Left ventricle myocardium inferior (tissue), 1 donor: ENCODE measurements at places on chromosomes 12 and 14. TPM values are rescaled to one million over a fixed set of nuclear protein-coding genes. Genes with fewer than 3 reads are reported as not detected.
A peak's percentile ranks its signal among the peaks of the same experiment; 100 is the strongest.

Gene ACOT6
- not detected for total RNA-seq

Gene CDCA3
- total RNA-seq = 0.55 TPM

Gene CCDC38
- total RNA-seq = 0.22 TPM

Gene CLEC12A
- total RNA-seq = 5.7 TPM

Gene FAM161B
- 4.7 TPM for total RNA-seq

Gene MANSC1
- total RNA-seq = 8.7 TPM

Gene ACOT4
- 0.77 TPM for total RNA-seq

Gene FZD10
- 0.05 TPM for total RNA-seq

Gene IRAK3
- 4.8 TPM for total RNA-seq

Gene KERA
- total RNA-seq = not detected

Gene KCNH5
- total RNA-seq = not detected

Gene SMARCD1
- total RNA-seq = 15.4 TPM

Gene RPS6KA5
- 6.4 TPM for total RNA-seq

Gene TAS2R10
- total RNA-seq = not detected

Gene KRT2
- not detected for total RNA-seq

Gene DAO
- not detected for total RNA-seq

Gene ADAM20
- total RNA-seq = 0.27 TPM

Gene DNAI7
- 1.1 TPM for total RNA-seq

DNA sequence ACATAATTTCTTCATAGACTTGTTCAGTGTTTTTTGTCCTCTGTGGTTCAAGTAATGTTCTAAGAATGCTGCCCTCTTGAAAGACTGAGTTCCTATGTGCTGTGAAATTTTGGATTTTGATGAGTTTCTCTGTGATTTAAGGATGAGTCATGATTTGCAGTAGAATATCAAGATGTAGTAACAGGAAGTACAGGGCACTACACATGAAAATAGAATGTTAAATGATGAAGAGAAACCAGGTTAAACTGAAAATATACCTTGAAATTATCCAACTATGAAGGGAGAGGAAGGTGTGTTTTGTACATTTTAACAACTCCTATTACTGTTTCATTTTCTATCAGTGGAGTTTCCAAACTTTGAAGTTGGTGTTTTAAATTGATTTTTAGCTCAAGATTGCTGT, 4.8 kb downstream of the ELK3 start:
- H3K4me1 ChIP-seq = peaks cover 70% of the 10 kb centered on the region
- H3K36me3 ChIP-seq = no peaks in the 10 kb centered on the region
- no peak for DNase-seq
- H3K4me3 ChIP-seq = peak overlapping the region; percentile 88
- H3K27ac ChIP-seq = peak overlapping the region; percentile 85
- no peaks in the 10 kb centered on the region for H3K27me3 ChIP-seq

DNA sequence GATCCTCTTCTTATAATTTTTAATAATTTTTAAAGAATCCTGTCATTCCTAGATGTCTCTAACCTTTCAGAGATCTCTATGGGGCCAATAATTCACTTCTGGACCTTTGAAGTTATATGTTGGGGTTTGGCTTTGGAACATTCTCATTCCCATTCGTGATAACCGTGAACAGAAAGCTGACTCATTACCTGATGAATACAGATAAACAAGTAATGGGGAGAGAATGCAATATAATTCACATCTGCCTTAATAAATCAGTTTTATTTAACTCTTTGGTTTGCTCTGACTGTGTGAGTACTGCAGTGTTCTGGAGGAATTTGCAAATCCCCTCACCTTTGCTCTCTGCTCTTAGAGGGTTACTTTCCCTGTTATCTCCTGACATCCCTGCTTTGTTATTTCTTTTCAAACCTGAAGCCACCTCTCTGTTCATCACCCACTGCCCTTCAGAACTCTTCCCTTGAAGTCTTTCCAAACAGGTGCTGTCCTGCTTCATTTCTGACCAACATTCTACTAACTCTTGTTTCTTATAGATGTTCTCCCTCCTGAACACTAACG, 79.6 kb upstream of the SLC38A2 start:
- H3K27me3 ChIP-seq = no peaks in the 10 kb centered on the region
- H3K4me1 ChIP-seq = peaks cover 24% of the 10 kb centered on the region
- H3K27ac ChIP-seq = no peak overlapping the region
- no peak for DNase-seq
- H3K36me3 ChIP-seq = no peaks in the 10 kb centered on the region
- H3K4me3 ChIP-seq = no peak overlapping the region

GRCh38 chr14:100820957-100821356, 5.0 kb upstream of the MEG3 start:
- H3K4me3 ChIP-seq = no peak overlapping the region
- H3K27ac ChIP-seq = no peak overlapping the region
- no peaks in the 10 kb centered on the region for H3K36me3 ChIP-seq
- peaks cover 66% of the 10 kb centered on the region for H3K27me3 ChIP-seq
- peaks cover 2% of the 10 kb centered on the region for H3K4me1 ChIP-seq

GRCh38 chr14:39015360-39015961, 87.6 kb downstream of the SEC23A start:
- H3K27me3 ChIP-seq = no peaks in the 10 kb centered on the region
- H3K4me3 ChIP-seq = no peak overlapping the region
- no peak overlapping the region for H3K27ac ChIP-seq
- H3K36me3 ChIP-seq = no peaks in the 10 kb centered on the region
- DNase-seq = no peak

GRCh38 chr12:56216461-56216860, 5.3 kb downstream of the RNF41 start:
- DNase-seq = no peak
- H3K27me3 ChIP-seq = no peaks in the 10 kb centered on the region
- H3K27ac ChIP-seq = no peak overlapping the region
- no peak overlapping the region for H3K4me3 ChIP-seq

GRCh38 chr12:2341871-2342270, 289.1 kb downstream of the CACNA1C start:
- no peak for DNase-seq
- no peaks in the 10 kb centered on the region for H3K27me3 ChIP-seq
- no peaks in the 10 kb centered on the region for H3K36me3 ChIP-seq

GRCh38 chr12:124683152-124684124, 116.0 kb upstream of the NCOR2 start:
- DNase-seq = no peak
- peak overlapping the region; percentile 93 for H3K27ac ChIP-seq
- H3K27me3 ChIP-seq = no peaks in the 10 kb centered on the region
- no peak overlapping the region for H3K4me3 ChIP-seq

- H3K4me1 ChIP-seq = peaks cover 81% of the 10 kb centered on the region
- H3K27ac ChIP-seq = no peak overlapping the region
- H3K4me3 ChIP-seq = no peak overlapping the region
- H3K27me3 ChIP-seq = no peaks in the 10 kb centered on the region
- no peak for DNase-seq
These were observed 8.2 kb downstream of the FBXO34 start for GRCh38 chr14:55279384-55279783.

DNA sequence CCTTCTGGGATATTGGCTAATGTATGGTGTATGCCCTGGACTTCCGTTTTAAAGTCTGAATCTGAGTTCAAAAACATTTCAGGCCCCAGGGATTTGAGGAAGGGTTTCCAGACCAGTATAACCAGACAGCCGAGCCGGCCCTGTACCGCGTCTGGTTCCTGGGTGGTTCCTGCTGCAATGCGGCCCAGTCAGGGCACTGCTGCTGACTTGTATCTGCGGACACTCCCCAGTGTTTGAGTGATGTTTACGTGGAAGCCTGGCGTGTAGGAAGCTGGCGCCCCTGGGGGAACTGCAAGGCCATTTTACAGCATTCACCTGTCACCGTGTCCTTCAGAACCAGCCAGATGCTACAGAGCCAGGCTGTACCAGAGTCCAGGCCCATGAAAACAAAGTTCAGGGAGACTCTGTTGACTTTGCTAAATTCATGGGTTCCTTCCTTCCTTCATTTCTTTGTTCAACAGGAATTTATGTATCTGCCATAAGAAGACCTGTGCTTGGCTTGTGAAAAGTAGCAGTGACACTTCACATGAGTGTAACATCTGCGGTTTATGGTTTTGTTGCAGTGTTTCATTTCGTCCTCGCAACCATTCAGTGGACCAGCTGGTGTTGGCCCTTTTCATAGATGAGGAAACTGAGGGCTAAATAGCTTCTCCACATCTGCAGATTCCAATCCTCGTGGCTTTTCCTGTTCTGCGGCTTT, 16.8 kb downstream of the EML1 start:
- no peaks in the 10 kb centered on the region for H3K36me3 ChIP-seq
- no peaks in the 10 kb centered on the region for H3K27me3 ChIP-seq
- H3K4me3 ChIP-seq = no peak overlapping the region
- H3K27ac ChIP-seq = peak overlapping the region; percentile 71

DNA sequence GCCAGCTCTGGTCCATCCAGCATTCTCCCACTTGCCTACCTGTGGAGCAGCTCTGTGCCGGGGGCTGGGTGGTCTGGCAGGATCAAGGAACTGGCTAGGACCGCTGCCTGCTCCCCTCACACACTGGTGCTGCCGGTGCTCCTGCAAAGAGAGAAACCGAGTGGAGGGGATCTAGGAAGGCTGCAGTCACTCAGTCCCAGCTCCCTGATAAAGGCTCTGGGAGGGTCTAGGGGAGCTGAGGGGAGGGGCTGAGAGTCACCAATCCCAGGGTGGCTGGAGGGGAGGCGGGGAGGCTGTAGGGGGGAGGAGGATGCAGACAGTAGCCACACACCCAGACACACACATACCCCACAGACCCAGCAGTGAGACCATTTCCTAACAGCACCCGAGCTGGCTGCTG, at the start of gene TAC3:
Gene TAC3, minus strand, starts transcription at position 182 of the 400 bp plus-strand sequence. CDS start 732 bp downstream, outside the sequence.
- H3K27ac ChIP-seq = no peak within 1 kb of the TSS
- peaks cover 55% of the 10 kb centered on the region for H3K27me3 ChIP-seq
- H3K4me3 ChIP-seq = no peak within 1 kb of the TSS

DNA sequence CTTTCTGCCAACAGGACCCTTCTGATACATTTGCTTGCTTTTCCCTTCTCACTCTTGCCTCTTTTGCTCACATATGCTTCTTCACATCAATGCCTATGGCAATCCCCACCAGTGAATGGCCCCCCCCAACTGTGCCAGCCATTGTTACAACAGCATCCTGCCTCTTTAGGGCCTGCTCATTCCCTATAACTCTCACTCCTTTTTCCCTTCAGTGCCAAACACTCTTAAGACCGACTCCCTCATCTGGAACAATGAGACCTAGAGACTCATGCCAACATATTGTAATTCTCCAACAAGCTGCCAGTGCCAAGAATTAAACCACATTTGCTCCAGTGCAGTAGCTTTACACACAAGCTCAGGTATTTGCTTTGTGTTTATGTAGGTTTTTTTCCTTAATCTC, 189.0 kb downstream of the SOX5 start:
- no peak for DNase-seq
- H3K4me1 ChIP-seq = no peaks in the 10 kb centered on the region
- H3K4me3 ChIP-seq = no peak overlapping the region

GRCh38 chr12:76192416-76192815, 107.9 kb upstream of the NAP1L1 start:
- H3K4me1 ChIP-seq = no peaks in the 10 kb centered on the region
- H3K36me3 ChIP-seq = no peaks in the 10 kb centered on the region
- H3K27ac ChIP-seq = no peak overlapping the region
- H3K27me3 ChIP-seq = no peaks in the 10 kb centered on the region

DNA sequence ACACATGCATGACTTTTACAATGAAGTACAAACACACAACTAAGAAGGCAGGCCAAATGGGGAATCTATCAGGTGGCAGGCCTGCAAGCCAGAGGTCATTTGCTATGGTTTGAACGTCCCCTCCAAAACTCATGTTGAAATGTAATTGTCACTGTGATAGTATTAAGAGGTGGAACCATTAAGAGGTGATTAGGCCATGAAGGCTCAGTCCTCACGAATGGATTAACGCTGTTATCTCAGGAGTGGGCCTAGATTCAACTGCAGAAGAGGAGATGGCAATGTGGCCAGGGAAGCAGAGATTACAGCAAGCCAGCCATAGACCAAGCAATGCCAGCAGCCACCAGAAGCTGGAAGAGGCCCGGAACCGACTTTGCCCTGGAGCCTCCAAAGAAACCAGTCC, 13.5 kb upstream of the ACTR6 start:
- no peak overlapping the region for H3K4me3 ChIP-seq
- DNase-seq = no peak
- peaks cover 18% of the 10 kb centered on the region for H3K4me1 ChIP-seq

DNA sequence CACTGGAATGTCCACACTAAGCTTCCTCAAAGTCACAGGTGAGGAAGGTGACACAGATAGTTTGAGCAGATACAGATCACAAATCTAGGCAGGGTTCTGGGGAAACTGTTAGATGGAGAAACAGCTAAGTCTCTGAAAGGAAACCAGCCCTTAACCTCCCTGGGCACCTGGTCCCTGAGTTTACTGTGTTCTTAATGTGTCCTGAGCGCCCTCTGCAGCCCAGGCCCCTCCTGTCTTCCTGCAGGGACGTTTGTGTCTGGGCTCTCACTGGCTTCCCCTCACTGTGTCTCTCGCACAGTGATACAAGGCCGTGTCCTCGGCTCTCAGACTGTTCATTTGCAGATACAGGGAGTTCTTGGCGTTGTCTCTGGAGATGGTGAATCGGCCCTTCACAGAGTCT, 684.3 kb downstream of the TMEM121 start:
- H3K27me3 ChIP-seq = peaks cover 90% of the 10 kb centered on the region
- no peaks in the 10 kb centered on the region for H3K4me1 ChIP-seq
- no peak overlapping the region for H3K4me3 ChIP-seq
- H3K27ac ChIP-seq = no peak overlapping the region

DNA sequence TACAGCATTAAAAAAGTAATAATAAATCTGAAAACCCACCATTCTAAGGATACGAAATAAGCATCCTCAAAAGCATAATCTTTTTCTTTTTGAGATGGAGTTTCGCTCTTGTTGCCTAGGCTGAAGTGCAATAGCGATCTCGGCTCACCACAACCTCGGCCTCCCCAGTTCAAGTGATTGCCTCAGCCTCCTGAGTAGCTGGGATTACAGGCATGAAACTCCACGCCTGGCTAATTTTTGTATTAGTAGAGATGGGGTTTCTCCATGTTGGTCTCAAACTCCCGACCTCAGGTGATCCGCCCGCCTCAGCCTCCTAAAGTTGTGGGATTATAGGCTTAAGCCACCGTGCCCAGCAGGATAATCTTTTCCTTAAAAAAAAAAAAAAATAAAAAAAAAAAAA, 4.3 kb downstream of the CCNT1 start:
- no peak overlapping the region for H3K27ac ChIP-seq
- H3K27me3 ChIP-seq = no peaks in the 10 kb centered on the region
- no peak overlapping the region for H3K4me3 ChIP-seq
- peaks cover 45% of the 10 kb centered on the region for H3K36me3 ChIP-seq
- H3K4me1 ChIP-seq = peaks cover 67% of the 10 kb centered on the region
- no peak for DNase-seq

- H3K27me3 ChIP-seq = no peaks in the 10 kb centered on the region
- H3K36me3 ChIP-seq = peaks cover 39% of the 10 kb centered on the region
- peaks cover 13% of the 10 kb centered on the region for H3K4me1 ChIP-seq
- no peak overlapping the region for H3K27ac ChIP-seq
- DNase-seq = no peak
- no peak overlapping the region for H3K4me3 ChIP-seq
These were observed 5.0 kb upstream of the EP400 start for GRCh38 chr12:131944601-131945251.

- H3K27me3 ChIP-seq = no peaks in the 10 kb centered on the region
- H3K36me3 ChIP-seq = peaks cover 3% of the 10 kb centered on the region
- H3K4me3 ChIP-seq = no peak overlapping the region
- H3K4me1 ChIP-seq = no peaks in the 10 kb centered on the region
- DNase-seq = no peak
These were observed 172.9 kb downstream of the CEP128 start for GRCh38 chr14:80768646-80769045.
